ENCODE measurements at places on chromosomes 5 and 9.

GRCh38 chr5:73135429-73136054 is 15.2 kb downstream of the TMEM171 start:
- DNase-seq = no peak

GRCh38 chr9:129270903-129271431 is 92.9 kb upstream of the IER5L start:
- DNase-seq = no peak

DNA sequence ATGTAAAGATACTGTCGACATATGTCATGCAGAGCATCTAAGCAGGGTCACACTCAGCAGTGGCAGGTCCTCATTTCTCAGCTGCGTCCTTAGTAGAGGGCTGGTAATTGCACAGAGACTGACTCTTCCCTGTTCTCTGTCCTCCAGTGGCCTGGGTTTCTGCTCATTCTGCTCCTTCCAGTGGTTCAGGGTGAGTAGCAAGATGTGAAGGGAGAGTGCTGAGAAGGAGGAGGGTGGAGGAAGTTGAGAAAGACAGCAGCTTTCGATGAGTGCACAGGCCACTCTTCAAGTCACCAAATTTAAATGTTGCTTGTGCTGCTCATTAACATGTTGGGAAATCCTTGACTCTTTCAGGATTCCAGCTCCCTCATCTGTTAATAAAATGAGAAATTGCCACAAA is 203.9 kb downstream of the FBXL7 start:
- DNase-seq = no peak

GRCh38 chr9:79617395-79617794 is 45.6 kb downstream of the TLE4 start:
- no peak for DNase-seq

Data from large intestine (tissue), 12 donors.